HT1080 (cell line): ENCODE measurements at places on chromosomes 12 and 14.

DNA sequence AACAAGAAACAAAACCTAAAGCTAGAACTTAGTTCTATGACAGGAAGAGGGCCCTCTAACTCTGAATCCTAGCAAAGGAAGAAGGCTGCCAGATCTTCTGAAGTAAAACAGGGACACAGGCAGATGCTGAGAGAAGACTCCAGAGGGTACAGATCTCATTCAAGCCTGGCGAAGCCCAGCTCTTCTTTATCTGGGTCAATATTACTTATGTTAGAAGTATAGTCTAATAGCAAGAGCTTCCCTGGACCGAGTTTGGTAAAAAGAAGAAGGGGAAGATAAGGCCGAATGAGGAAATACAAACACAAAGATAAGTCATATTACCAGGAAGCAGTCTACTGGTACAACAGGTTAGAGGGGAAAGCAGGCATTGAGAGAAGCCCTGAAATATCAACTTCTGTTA is 79.9 kb upstream of the CCDC91 start:
- DNase-seq: no peak

GRCh38 chr14:20295067-20295466 is 10.7 kb downstream of the TTC5 start:
- DNase-seq: no peak

DNA sequence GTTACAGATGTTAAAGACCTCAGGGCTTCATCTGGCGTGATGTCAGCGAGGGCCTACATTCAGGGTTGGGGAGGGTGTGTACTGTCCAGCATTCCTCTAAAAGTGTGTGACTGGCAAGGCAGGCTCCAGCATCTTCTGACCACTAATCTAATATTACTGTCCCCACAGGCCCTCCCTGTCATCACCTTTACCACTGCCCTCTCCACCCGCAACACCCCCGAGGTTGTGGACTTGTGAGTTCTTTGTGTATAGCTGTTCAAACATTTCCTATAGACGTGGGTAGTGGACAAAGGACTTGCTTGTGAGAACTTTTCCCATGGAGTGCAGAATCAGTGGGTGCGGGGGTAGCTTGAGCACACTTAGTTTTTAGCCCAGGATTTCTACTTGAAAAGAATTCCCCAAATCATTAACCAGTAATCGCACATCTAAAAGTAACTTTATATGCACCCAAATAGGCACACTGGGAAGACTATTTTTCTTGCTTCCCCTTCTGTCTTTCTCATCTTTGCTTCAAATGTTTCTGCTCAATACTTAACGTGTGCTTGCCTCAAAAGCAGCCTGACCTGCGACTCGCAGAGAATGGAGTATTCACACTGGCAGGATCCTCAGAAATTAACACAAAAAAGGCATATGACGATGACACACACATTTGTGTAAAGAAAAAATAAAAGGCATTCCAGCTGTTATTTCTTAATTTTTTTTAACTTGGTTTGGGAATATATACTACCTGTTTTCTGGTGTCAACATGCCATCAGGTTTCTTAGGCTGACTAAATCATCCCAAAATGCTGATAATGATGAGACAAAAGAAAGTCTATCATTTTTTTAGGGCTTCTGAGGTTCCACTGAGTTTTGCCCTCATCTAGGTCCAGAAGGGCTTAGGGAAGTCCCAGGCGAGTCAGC is 158.4 kb upstream of the HIF1A start:
- no peak for DNase-seq

- no peak for DNase-seq
These were observed 25.4 kb upstream of the YY1 start for GRCh38 chr14:100213587-100213955.

GRCh38 chr12:62714774-62715721 is 219.9 kb downstream of the PPM1H start:
- no peak for DNase-seq
